Peyer's patch (tissue), 4 donors: ENCODE measurements at places on chromosomes 16 and 17. TPM values are rescaled to one million over a fixed set of nuclear protein-coding genes. Genes with fewer than 3 reads are reported as not detected.

DNA sequence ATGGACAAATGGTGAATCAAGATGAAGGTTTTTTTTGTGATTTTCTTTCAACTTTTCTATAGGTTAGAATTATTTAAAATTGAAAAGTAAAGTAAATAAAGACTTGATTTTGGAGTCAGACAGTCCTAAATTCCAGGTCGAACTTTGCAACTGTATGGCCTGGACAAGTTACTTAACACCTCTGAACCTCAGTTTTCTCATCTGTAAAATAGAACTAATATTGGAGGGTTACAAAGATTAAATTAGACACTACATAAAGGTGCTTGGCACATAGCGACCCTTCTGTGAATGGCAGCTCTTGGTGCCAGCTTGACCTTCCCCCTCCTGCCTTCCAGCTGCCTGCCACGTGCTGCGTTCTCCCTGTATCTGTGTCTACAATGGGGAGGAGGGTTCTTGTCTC is 3.0 kb downstream of the RSAD1 start:
- H3K4me1 ChIP-seq, result peaks cover 7% of the 10 kb centered on the region
- H3K27ac ChIP-seq, result no peak overlapping the region
- no peak for DNase-seq
- no peak overlapping the region for H3K4me3 ChIP-seq

DNA sequence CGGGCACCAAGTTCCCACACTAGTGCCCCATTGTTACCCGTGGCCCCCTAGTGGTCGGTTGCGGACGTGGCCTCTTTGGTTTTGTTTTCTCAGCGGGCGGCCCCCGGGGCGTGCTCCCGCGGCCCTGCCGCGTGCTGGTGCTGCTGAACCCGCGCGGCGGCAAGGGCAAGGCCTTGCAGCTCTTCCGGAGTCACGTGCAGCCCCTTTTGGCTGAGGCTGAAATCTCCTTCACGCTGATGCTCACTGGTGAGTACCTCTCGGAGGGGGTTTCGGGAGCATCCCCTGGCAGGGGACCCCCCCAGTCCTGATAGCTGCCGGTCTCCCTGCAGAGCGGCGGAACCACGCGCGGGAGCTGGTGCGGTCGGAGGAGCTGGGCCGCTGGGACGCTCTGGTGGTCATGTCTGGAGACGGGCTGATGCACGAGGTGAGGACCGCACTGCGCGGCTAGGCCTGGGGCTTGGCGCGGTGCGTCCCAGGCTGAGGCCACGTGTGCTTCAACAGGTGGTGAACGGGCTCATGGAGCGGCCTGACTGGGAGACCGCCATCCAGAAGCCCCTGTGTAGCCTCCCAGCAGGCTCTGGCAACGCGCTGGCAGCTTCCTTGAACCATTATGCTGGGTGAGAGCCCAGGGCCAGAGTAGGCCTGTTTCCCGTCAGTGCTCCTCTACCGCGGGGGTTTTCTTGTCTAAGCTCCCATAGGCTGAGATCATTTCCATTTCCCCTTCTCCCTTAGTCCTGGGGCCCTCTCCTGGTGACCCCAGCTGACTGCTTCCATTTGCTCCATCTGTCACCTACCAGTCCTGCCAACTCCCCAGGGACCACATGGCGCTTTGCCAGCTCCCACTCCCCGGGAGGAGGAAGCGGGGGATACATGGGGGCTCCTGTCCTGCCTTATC is 1.7 kb downstream of the SPHK1 start:
- peak; percentile 92 for DNase-seq
- H3K27ac ChIP-seq, result no peak overlapping the region
- no peaks in the 10 kb centered on the region for H3K27me3 ChIP-seq
- peaks cover 35% of the 10 kb centered on the region for H3K4me1 ChIP-seq

GRCh38 chr16:9195287-9195686 is 103.8 kb downstream of the HAPSTR1 start:
- no peaks in the 10 kb centered on the region for H3K4me1 ChIP-seq
- no peak overlapping the region for H3K4me3 ChIP-seq
- H3K36me3 ChIP-seq, result no peaks in the 10 kb centered on the region
- no peak for DNase-seq
- no peak overlapping the region for H3K27ac ChIP-seq

DNA sequence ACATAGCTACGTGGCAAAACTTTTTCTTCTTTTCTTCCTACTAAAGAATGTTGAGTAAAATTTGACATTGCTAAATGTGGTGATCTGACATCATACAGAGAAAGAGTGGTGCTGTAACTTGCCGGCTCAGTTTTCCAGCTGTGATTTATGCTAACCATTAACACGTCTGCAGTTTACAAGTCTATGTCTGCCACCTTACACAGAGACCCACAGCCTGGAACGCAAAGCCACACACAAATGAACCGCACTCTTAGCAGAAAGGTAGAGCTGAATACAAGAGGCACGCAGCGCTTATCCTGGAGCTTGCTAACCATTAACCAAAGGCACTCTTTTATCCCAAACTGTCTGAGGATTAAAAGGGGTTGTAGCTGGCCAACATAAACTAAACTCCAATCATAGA is 31.9 kb downstream of the CACNG1 start:
- H3K36me3 ChIP-seq, result no peaks in the 10 kb centered on the region
- no peak for DNase-seq
- no peak overlapping the region for H3K4me3 ChIP-seq
- no peaks in the 10 kb centered on the region for H3K4me1 ChIP-seq
- H3K27ac ChIP-seq, result no peak overlapping the region

- no peaks in the 10 kb centered on the region for H3K36me3 ChIP-seq
- DNase-seq, result no peak
- no peak overlapping the region for H3K4me3 ChIP-seq
- no peaks in the 10 kb centered on the region for H3K27me3 ChIP-seq
- H3K4me1 ChIP-seq, result peaks cover 62% of the 10 kb centered on the region
- H3K27ac ChIP-seq, result no peak overlapping the region
Observed at GRCh38 chr17:50918071-50918932, 52.1 kb upstream of the TOB1 start.

DNA sequence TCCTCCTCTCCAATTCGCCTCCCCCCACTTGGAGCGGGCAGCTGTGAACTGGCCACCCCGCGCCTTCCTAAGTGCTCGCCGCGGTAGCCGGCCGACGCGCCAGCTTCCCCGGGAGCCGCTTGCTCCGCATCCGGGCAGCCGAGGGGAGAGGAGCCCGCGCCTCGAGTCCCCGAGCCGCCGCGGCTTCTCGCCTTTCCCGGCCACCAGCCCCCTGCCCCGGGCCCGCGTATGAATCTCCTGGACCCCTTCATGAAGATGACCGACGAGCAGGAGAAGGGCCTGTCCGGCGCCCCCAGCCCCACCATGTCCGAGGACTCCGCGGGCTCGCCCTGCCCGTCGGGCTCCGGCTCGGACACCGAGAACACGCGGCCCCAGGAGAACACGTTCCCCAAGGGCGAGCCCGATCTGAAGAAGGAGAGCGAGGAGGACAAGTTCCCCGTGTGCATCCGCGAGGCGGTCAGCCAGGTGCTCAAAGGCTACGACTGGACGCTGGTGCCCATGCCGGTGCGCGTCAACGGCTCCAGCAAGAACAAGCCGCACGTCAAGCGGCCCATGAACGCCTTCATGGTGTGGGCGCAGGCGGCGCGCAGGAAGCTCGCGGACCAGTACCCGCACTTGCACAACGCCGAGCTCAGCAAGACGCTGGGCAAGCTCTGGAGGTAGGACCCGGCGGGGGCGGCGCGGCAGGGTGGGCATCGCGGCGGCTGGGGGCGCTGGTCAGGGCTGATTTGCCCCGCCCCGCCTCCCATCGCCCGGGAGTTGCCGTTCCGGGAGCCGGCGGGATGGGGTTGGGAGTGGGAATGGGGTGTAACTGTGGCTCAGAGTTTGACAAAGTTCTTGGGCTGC is 567 bp downstream of the SOX9 start:
- H3K27me3 ChIP-seq, result peaks cover 25% of the 10 kb centered on the region
- H3K36me3 ChIP-seq, result no peaks in the 10 kb centered on the region
- DNase-seq, result peak; percentile 71

- H3K4me3 ChIP-seq, result no peak overlapping the region
- no peak overlapping the region for H3K27ac ChIP-seq
- H3K36me3 ChIP-seq, result peaks cover 85% of the 10 kb centered on the region
- no peaks in the 10 kb centered on the region for H3K27me3 ChIP-seq
Observed at GRCh38 chr17:10681866-10682446, 15.4 kb downstream of the SCO1 start.

DNA sequence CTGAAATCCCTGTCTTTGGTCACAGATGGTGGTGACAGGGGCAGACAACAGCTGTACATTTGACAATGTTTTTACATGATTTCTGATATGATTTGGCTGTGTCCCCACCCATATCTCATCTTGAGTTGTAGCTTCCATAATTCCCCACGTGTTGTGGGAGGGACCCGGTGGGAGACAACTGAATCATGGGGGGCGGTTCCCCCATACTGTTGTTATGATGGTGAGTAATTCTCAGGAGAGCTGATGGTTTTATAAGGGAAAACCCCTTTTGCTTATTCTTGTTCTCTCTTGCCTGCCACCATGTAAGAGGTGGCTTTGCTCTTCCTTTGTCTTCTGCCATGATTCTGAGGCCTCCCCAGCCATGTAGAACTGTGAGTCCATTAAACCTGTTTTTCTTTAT is 353.9 kb downstream of the CPPED1 start:
- no peak overlapping the region for H3K27ac ChIP-seq
- H3K4me3 ChIP-seq, result no peak overlapping the region
- DNase-seq, result no peak
- no peaks in the 10 kb centered on the region for H3K4me1 ChIP-seq

DNA sequence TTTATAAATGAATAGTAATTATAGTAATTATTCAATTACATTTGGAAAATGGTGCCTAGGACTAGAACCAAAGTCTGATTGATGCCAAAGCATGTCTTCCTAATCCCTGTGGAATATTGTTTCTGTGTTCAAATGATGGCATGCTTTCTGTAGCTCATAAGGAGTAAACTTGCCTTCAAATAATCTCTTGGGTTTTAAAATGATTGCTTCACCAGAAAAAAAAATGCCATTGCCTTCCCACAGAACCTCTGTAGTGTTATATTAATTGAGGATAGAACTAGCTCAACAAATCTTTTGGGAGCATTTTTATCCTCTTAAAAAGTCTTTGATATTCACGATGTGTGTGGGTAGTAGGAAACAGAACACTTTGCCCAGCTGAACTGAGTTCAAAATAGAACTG is 7.7 kb upstream of the TMEM100 start:
- no peaks in the 10 kb centered on the region for H3K27me3 ChIP-seq
- no peaks in the 10 kb centered on the region for H3K36me3 ChIP-seq
- DNase-seq, result no peak
- H3K27ac ChIP-seq, result no peak overlapping the region

DNA sequence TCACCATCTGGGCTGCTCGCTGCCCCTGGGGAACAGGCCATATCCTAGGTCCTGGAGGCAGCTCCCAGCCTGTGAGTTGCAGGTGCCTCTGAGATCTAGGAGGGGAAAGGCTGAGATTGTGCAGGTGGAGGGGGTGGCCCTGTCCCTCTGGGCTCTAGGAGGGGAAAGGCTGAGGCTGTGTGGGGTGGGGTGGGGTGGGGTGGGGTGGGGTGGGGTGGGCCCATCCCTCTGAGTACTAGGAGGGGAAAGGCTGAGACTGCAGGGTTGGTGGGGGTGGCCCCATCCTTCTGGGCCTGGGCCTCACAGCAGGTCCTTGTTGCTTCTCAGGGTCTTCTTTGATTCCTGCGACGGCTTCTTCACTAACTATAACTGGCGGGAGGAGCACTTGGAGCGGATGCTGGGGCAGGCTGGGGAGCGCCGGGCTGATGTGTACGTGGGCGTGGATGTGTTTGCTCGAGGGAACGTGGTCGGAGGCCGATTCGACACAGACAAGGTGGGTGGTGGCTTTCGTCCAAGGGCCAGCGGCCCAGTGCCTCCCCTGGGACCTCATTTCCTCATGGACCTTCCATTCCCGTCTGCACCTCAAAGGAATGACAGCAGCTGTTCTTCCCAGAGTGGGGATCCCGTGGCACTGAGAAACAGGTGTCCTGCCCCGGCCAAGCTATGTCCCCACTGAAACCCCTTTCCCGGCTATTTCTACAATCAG is 7.1 kb downstream of the ENGASE start:
- H3K4me1 ChIP-seq, result peaks cover 5% of the 10 kb centered on the region
- DNase-seq, result no peak
- no peak overlapping the region for H3K4me3 ChIP-seq
- H3K27ac ChIP-seq, result no peak overlapping the region

DNA sequence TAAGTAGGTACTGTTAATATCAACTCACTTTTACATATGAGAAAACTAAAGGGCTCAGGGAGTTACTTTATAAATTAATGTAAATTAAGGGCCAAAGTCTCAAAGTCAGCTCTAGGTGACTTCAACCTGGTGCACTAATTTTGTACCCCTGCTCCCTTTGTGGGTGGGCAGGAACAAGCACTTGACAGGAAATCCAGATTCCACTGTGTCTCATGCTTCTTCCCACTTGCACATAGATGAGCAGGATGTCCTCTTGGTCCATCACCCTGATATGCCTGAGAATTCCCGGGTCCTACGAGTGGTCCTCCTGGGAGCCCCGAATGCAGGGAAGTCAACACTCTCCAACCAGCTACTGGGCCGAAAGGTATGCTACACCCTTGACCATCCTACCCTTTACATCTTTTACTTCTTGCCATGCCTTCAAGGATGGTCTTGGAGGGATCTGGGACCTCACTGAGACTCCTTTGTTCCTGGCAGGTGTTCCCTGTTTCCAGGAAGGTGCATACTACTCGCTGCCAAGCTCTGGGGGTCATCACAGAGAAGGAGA is 1.3 kb downstream of the ERAL1 start:
- peaks cover 16% of the 10 kb centered on the region for H3K4me1 ChIP-seq
- no peak overlapping the region for H3K4me3 ChIP-seq
- DNase-seq, result no peak
- no peak overlapping the region for H3K27ac ChIP-seq
- peaks cover 34% of the 10 kb centered on the region for H3K36me3 ChIP-seq

LCAT gene
- 19.0 TPM for total RNA-seq

CDH8 gene
- not detected for total RNA-seq

PRKCB gene
- 20.1 TPM for total RNA-seq
